NCI-H524 treated with DMSO at 0.1 percent for 48 hours (cell line): ENCODE measurements at places on chromosomes 12 and 14.

- no peak for DNase-seq
These were observed 55.0 kb upstream of the BICD1 start for GRCh38 chr12:32051511-32052211.

DNA sequence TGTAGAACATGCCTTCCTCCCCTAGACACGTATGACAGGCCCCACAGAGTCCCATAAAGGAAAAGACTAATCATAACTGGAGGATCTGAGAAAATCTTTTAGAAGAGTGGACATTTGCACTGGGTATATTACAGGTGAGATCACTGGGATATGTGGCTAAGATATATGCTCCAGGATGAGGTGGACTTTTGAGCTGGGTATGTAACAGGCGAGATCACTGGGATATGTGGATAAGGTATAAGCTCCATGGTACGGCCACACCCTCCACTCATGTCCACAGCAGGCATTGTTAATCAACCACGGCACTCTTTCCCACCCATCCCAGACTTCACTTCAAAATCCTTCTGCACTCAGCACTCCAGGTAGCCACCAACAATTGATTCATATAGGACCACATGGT is 34.1 kb downstream of the CLMN start:
- no peak for DNase-seq

DNA sequence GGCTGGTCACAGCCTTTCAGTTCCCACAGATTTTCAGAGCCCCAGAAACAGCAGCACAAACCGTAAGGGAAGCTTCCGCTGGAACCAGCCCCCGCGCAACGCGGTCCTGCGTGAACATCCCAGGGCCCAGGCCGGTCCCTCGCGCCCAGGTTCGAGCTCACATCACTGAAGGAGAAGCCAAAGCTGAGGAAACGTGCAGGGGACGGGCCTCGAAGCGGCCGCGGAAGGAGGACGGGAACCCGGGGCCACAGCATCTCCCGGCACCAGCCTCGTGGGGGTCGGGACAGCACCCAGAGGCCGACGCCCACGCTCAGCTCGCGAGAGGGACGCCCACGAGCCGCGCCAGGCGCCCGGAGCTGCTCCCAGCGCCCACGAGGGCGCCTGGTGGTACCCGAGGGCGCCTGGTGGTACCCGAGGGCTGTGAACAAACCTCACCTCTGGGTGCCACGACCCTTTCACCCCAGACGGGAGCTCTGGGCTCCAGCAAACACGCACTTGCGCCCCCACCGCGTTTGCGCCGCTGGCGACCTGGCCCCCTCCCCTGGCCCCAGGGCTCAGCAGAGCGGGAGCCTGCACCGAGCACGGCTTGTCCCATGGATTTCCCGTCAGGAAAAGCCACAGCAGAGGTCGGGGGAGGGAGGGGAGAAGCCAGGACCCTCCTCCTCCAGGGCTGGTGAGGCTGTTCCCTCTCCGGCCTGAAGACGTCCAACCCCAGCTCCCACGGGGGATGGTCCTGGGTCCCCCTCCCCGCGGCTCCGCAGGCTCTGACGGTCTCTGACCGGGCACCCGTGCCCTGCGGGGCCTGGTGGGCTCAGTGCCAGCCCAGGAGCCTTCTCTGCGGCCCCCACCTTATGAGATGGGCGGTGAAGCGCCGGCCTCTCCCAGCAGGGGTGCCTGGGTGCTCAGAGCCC is 6.9 kb downstream of the LRCOL1 start:
- DNase-seq = no peak

DNA sequence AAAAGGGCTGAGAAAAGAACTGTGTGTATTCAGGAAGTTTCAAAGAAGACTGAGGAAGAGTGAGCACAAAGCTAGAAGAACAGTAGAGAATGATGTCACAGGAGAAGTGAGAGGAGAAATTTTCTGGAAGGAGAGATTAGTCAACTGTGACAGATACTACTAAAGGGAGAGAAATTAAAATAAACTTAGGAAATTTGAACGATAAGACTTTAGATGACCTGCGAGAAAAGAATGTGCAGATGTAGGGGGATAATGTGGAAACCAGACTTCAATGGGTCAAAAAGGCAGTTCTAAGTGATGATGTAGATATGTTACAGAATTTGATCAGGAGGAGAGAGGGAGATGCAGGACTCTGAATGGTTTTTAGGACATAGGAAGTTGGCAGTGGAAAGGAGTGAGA is 287.4 kb downstream of the SYT1 start:
- DNase-seq = no peak

DNA sequence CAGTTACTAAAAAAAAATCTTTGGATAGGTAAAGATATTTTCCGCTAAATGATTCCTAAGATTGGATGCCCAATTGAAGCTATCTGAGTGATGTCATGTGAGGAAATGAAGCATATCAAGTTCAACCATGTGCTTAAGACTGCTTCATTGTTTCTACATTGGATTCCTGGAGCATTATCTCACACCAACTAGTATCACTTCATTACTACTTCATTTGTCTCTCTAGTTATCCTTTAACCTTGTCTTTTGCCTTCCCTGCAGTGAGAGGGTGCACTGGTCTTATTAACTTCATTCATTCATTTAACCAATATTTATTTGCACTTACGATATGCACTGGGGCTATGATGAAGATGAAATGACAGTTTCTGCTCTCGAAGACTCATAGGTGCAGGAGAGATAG is 198.1 kb downstream of the SLC38A4 start:
- no peak for DNase-seq
